Effector memory CD4-positive, alpha-beta T cell (primary cell): ENCODE measurements at places on chromosomes 13 and 19.

DNA sequence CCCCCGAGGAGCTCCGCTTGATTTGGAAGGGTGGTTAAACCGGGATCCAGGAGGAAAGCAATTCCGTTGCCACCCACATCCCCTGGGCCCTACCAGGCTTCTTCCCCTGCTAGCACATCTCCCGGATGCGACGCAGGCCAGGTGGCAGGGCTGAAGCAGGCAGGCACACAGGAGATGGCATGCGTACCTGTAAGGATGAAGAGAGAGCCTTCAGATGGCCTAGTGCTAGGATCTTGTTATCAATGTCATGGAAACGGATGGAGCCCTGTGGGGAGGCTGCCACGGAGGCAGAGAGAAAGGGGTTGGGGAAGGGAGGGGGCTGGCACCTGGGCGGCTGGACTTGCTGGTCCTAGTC lies 8.5 kb upstream of the SOX1 start:
- DNase-seq = no peak

DNA sequence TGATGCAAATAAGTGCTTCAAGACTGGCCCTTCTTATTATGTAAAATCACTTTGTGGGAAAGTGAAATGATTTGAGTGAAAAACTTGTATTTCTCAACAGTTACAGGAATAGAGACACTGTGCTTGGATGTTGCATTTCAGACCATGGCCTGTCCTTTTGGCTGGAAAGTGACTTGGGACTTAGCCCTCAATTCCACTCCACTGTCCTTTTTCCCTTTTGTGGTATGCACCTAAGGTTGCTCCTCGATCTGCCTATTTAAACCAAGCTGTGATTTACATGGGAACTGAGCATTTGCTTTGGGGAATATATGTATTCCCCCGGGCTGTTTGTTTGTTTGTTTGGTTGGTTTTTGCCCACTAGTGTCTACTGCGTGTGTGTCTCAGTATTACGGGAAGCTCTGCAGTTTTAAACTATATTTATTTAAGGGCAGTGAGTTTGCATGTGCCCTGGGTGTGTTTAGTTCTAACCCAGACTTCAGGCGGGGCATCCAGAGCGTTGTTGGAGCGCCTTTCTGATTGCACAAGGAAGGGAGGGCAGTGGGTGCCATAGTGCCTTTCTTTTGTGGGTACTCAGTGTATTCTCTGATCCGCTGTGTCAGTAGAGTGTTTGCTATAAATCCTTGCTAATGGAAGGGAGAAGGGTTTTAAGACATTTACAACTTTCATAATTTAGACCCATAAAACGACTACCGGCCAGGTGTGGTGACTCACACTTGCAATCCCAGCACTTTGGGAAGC lies 18.2 kb upstream of the RNF113B start:
- DNase-seq = no peak

- DNase-seq = no peak
These were observed 203.4 kb downstream of the NDFIP2 start for GRCh38 chr13:79684371-79684770.

GRCh38 chr19:28471731-28472510 lies 741.0 kb downstream of the UQCRFS1 start:
- no peak for DNase-seq

GRCh38 chr13:57632276-57633140 lies 964 bp downstream of the PCDH17 start:
- DNase-seq = no peak

DNA sequence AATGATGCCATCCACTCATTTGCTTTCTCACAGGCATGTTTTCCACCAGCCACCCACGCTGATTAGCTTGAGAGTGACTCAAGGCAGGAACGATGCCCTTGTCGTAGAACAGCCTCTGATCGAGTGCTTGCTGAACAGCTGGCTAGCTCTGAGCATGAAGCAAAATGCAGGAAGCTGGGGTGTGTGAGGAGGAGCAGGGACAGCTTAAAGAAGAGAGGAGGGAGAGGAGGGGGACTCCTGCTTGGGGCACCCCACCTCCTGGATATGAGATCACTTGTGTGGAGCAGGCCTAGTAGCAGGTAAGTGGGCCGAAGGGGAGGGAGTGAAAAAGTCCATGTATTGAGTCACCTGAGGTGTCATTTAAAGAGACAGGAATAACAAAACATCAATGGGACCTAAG lies 48.8 kb downstream of the IRS2 start:
- DNase-seq = no peak

GRCh38 chr19:46373491-46374359 lies 26.8 kb downstream of the PPP5C start:
- DNase-seq = no peak

GRCh38 chr19:13055213-13056051 lies 47.2 kb downstream of the LYL1 start:
- no peak for DNase-seq

DNA sequence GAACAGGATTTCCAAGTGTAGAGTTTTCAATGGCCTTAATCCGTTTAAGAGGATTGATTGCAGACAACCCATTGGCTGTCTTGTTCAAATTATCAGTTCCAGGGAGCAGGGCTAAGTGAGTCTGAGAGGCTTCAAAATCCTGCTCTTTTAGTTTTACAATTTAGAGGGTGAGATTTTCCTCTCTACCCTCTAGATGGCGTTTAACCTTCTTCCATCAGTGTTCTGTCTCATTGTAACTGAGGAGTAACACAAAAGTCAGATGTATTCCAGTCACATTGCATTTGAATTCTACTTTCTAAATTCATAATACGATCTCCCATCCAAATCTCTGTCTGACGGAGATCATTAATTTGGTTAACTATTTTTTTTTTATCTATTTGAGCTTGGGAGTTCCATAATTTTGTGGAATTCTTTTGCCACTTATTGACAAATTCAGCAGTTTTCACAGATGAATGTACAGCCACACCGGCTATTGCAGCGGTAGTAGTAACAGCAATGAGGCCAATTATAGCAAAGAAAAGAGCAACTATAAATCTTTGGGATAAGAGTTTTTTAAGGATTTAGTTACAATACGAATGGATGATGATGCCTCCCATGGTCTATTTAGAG lies 7.8 kb upstream of the C19orf84 start:
- DNase-seq = no peak

DNA sequence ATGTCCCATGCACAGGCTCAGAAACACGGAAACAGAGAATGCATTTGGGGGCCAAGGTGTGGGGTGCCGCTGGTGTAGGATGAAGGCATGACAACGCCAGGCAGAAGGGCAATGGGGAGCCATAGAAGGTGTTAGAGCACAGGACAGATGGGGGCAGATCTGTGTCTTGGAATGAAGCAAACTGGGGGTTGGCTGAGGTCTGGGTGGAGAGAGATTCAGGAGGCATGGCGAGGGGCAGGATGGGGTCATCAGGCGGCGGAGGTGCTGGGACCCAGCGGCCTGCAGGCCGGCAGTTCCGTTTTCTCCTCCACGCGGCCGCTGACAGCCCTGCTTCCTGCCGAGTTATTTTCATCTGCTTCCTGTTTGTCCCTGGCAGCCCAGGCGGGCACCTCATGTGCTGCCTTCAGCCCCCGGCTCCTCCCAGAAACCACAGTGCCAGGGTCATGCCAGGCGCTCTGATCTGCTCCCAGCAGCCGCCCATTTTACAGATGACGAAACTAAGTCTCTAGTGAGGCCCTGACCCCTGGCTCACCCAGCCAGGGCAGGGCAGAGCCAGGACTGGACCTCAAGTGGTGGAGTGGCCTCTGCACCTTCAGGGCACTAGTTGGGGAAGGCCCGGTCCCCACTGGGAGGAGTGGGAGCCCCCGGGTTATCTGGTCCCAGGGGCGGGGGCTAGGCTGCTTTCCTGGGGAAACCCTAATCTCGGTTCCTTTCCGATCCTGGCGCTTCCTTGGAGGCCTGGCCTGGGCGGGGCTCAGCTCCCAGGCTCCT lies 2.2 kb downstream of the ARHGAP45 start:
- peak; percentile 62 for DNase-seq

GRCh38 chr13:67273001-67273400 lies 42.9 kb upstream of the PCDH9 start:
- DNase-seq = no peak

GRCh38 chr13:114059428-114059827 lies 73.0 kb downstream of the RASA3 start:
- DNase-seq = no peak

DNA sequence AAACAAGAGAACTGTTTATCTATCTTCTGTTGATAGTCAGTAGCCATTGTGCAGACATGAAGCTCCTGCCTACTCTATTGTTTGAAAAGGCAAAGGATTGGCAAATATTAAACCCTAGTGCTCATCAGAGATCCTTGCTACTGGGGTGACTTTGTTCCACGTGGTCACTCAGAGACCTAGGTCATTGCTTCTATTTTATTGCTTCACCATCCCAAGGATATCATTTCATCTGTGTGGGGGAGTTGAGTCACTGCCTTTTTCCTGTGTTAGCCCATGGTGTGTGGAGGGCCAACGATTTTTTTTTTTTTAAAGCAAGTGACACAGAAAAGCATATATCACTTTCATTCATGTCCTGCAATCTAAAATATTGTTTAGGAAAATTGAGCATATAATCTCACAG lies 254.1 kb upstream of the RXFP2 start:
- no peak for DNase-seq

DNA sequence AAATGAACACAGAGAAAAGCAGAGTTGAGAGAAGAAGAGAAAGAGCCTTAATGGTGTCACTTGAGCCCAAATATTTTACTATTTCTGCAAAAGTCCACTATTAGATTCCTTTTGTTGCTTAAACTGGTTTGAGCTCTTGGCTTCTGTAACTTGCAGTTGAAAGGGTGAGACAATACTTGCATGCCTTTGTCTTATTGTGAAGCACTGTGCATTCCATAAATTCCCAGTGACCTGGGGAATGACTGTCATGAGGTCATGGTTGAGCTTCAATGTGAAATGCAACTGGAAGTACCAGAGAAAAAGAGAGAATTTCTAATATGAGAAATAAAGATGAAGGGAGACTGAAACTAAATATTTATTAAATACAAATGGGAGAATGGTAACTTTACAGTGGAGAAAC lies 310.9 kb downstream of the TDRD3 start:
- DNase-seq = no peak

- no peak for DNase-seq
These were observed 40.5 kb upstream of the GAS6 start for GRCh38 chr13:113904411-113904810.
